ENCODE measurements at places on chromosomes 1 and 21.

- no peak for DNase-seq
Measured at GRCh38 chr1:210445931-210446330, 117.2 kb downstream of the HHAT start.

DNA sequence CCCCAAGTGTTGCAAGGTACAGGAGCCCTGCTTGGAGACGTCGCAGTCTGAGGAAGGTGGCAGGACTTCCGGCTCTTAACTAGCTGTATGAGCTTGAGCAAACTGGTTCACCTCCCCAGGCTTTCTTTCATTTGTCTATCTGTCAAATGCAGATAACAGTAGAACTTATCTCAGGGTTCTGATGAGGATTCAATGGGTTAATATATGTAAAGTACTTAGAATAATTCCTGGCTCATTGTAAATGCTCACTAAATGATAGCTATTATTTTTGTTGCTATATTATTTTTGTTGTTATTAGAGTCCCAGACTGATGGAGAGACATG is 108.5 kb upstream of the IPO9 start:
- DNase-seq = no peak

- no peak for DNase-seq
Measured at GRCh38 chr1:93566227-93566626, 115.4 kb downstream of the BCAR3 start.

GRCh38 chr1:9413071-9413876 is 120.6 kb downstream of the SPSB1 start:
- DNase-seq = peak; percentile 54

GRCh38 chr1:24151175-24151533 is 8.2 kb upstream of the IL22RA1 start:
- DNase-seq = no peak

GRCh38 chr1:6123083-6123482 is 57.0 kb downstream of the CHD5 start:
- DNase-seq = no peak

DNA sequence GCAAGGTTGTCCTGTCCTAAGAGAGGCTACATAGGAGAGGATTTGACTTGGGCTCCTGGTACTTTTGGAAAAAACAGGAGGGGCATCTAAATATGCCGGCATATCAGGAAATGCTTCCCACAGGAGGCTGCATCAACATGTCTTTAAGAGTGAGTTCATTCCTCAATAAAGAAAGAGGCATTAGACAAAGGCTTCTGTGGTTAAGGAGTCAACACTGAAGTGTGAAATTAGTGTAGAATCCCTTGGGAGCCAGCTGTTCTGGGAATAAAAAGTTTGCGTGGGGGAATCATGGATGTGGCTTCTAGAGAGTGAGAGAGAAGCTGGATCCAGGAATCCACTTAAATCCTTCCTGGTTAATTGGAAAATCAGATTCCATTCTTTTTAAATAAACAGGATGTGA is 69.5 kb downstream of the DNM3 start:
- no peak for DNase-seq

GRCh38 chr1:3348196-3348865 is 106.1 kb upstream of the ARHGEF16 start:
- no peak for DNase-seq

- DNase-seq = no peak
Measured at GRCh38 chr1:61743431-61743705, 1.1 kb downstream of the PATJ start.

GRCh38 chr1:48785869-48786268 is 9.2 kb upstream of the BEND5 start:
- DNase-seq = no peak

DNA sequence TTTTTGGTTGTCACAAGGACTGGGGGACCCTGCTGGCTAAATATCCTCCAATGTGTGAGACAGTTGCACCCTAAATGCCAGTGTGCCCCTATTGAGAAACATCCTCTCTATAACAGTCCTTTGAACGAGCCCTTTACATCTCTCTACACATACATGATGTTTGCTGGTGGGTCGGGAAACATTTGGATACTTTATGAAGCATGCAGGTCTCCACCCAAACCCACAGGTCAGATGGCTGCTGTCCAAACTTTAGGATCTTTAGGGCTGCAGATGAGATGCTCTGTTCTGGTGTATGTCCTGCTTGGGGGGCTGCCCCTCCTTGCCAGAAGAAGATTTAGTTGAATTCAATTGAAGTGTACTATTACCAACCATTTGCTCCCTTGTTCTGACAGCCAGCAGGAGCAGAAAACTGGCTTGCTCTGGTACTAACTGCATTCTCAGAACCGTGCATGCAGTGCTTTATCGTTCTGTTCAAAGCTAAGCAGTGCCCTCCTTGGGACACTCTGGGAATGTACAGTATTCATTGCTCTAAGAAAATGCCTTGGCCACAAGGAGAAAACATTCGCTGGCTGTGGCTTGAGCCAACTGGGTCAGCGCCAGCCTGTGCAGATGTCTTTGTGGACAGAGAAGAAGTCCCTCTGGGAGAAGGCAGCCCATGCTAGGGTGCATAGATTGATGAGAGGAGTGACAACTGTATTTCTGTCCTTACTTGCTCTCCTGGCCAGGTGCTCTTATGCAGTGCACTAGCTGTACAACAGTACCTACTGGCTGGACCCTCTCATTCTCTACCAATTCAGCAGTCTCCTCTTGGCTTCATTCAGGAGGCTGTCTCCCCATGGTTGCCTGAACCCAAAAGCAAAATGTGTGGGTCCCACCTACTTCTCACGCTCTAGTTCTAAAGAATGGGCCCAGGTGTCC is 61.4 kb upstream of the DIRAS3 start:
- DNase-seq = no peak

- DNase-seq = no peak
Measured at GRCh38 chr1:203373002-203373401, 22.1 kb upstream of the FMOD start.

DNA sequence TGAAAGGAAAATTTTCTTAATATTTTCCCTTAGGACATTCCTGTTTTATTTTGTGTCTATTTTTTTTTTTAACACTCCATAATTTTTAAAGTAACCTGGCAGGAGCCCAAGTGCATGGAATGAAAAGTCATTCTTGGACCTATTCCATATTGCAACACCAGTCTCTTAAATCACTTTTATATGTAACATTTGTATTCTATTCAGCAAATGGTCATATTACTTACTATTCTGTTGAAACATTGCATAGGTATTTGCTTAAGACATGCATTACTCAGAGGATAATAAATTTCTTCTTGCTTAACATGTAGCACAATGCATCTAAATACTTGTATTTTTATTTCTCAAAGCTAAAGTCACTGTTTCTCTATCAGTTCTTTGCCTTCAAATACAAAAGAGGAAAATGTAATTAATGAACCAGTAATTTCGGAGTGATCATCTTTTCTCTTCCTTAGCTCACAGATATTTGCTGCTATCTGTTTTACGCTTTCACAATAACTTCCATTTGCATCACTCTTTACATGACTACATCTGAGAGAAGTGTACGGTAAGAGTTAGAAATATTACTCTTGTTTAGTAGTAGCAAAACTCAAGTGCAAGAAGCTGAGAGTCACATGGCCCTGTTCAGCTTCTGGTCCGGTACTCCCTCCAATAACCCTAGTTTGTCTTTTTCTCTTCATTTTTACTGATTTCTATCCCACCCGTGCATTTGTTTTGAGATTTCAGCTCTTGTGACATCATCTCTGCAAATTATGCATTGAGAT is 394.8 kb downstream of the USP25 start:
- no peak for DNase-seq

GRCh38 chr1:205545991-205546390 is 41.5 kb downstream of the CDK18 start:
- no peak for DNase-seq

DNA sequence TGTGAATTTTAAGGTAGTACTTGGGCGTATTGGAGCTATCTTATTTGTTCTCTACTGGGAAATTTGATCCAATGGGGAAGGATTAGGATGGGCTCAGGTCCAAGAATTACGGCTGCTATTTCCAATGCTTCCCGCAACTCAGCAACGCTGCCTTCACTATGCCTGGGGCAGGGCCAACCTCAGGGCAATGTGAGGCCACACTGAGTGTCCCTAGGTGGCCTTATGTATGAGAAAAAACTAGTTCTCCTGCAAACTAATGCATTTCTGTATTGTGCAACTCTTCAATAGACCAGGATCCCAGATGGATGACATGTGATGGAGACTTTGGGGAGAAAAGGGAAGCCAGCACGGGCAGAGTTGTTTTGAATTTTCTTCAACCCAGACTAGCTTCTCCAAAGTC is 168.1 kb downstream of the DUSP10 start:
- DNase-seq = no peak

GRCh38 chr1:107748531-107748930 is 216.4 kb downstream of the VAV3 start:
- DNase-seq = no peak

- peak; percentile 21 for DNase-seq
Measured at GRCh38 chr21:31872452-31873274, at the start of gene HUNK. TSS of gene HUNK (plus strand) at chr21:31873020. CDS start at chr21:31873675, 655 bp downstream.

GRCh38 chr1:18803151-18803791 is 56.2 kb downstream of the TAS1R2 start:
- DNase-seq = no peak

GRCh38 chr21:34973685-34974084 is 75.4 kb downstream of the RUNX1 start:
- no peak for DNase-seq

GRCh38 chr21:15121655-15122120 is 56.9 kb upstream of the NRIP1 start:
- DNase-seq = no peak

GRCh38 chr1:75811211-75811981 is 14.7 kb downstream of the MSH4 start:
- no peak for DNase-seq

DNA sequence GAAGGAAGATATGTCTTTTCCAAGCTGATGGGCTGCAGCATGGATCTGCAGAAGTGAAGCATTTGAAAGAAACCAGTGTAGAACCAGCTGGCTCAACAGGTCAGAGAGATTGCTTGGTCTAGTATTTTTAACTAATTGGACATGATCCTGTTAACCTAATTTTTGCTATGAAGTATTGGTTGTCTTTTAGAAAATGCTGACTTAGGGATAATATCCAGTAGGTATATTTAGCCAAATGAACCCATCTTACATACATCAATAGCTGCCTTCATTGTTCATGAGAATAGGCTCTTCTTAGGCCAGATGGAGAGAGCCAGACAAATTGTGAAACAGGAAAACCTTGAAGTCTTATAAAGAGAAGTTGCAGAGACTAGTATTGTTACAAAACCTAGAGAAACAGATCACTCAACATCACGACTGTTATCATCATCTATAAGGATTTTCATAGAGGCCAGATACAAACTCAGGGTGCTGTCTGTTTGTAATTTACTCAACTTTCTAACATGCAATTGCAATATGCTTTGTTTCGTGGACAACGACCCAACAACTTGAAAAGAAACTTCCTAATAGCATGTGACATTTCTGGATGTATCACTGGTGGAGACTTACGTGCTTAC is 148.2 kb downstream of the DISC1 start:
- DNase-seq = no peak

GRCh38 chr1:90134175-90134955 is 139.5 kb downstream of the ZNF326 start:
- DNase-seq = no peak

DNA sequence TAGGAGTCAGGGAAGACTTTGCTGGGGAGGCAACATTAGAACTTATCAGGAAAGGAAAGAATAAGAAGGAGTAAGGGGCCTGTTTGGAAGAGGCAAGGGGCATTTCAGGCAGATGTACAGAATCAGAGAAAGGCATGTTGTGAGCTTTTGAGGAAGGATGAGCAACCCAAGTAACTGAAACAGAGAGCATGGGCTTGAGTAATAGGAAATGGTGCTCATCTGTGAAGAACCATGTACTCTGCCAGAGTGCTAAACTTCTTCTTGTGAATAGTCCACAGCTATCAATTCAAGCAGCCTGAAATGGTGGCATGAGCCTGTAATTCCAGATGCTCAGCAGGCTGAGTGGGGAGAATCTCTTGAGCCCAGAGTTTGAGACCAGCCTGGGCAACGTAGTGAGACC is 19.2 kb upstream of the PIGK start:
- DNase-seq = no peak

- DNase-seq = no peak
Measured at GRCh38 chr1:93180723-93181613, at the start of gene CCDC18. TSS of gene CCDC18 (plus strand) at chr1:93180724. CDS start at chr1:93183362, 2,638 bp downstream.

DNA sequence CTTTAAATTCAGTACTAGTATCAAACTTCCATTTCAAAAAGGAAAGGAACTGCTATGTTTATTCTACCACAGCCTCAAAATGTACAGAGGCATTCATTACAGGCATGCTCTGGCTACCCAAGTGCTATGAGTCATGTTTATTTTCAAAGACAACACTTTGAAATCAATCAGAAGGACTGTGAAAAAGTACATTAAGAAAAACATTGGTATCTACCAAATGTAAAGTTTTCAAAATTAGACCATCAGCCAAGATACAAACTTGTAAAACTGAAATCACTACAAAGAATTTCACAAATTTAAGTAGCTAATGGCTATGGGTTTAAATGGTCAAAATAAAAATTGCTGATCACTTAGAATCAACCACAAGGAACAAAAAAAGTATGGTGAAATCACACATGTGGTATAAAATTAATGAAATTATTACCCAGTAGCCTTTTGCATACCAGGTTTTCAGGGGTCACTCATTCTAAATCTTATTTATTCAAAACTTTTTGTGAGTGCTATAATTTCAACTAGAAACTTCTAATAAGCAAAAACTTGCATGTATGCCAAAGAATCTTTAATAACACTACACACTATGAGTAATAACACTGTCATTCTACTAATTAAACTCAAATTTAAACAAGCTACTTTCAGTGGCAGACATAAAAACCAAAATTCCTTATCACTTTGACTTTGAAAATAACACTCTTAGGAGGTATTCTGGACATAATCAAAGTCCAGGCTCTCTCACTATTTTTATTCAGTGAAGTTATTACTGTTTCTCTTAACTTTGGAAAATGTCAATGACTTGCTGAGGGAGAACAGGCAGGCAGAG is 49.2 kb downstream of the ENAH start:
- no peak for DNase-seq

Data from activated B cell treated with CpG ODN at 0.5 μM for 24 hours (primary cell).